ENCODE measurements at places on chromosomes 16 and 17.

- no peak for DNase-seq
Observed at GRCh38 chr17:35448899-35449227, 297 bp upstream of the SLFN13 start.

- no peak for DNase-seq
Observed at GRCh38 chr16:29814592-29814991, 1.4 kb upstream of the PAGR1 start.

- no peak for DNase-seq
Observed at GRCh38 chr17:17042851-17043460, 699 bp downstream of the MPRIP start.

DNA sequence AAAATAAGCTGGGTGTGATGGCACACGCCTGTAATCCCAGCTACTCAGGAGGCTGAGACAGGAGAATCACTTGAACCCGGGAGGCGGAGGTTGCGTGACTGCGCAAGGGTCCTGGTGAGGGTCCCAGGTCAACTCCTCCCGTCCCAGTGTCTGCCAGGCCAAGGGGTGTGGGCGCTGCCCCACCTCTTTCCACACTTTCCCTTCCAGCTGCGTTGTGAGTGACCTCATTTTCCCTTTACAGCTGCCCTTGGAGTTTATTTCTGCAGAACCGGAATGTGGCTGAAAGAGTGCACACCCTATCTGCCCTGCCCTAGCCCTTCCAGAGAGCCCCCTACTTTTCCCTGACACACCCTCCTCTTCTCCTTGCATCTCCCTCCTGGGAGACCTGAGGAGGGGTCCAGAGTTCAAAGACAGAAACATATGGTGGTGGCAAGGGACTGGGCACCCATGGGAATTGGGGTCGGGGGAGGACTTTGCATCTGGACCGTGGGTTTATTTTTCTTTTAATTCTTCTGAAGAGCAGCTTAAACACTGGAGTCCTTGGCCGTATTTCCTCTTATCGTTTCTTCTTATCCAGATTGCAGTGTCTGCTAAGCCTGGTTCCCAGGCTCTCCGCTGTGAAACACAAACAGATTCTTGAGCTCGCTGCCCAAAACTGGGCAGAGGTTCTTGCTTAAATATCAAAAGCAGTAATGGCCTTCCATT, 20.9 kb downstream of the MRC2 start:
- DNase-seq = no peak

GRCh38 chr16:3243882-3244281, 8.9 kb upstream of the ZNF200 start:
- DNase-seq = no peak

DNA sequence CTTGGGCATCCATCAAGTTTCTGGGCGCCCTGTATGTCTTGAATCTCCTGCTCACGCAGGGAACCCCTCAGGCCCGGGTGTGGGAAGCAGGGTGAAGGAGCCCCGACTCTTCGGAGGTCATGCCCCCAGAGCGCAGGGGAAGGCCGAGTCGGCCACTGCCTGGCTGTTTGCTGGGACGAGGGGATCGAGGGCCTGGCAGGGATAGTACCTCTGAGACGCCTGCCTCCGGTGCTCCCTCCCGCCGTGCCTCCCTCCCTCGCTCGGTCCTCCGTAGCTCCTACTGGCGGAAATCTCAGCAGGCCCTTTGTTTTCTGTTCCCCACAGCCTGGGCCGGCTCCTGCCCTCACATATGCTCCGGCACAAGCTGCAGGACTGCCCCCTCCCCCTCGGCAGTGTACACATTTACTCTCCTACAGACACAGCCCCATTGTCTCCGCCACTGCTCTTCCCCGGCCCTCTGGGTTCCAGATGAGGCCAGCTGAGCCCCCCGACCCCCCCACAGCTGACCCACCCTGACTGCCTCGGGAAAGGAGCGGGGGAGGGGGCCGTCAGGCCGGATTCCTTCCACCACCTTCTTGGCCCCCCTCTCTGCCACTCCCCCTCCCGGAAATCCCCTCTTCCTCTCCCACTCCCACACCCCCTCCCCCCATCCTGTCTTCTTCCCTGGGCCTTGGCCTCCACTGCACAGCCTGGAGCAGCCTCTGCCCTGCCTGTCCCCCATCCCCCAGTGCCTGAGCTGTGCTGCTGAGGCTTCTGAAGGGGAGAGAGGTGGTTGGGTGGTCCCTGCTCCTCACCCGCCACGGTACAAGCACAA, 1.4 kb downstream of the TRAF4 start:
- DNase-seq = peak; percentile 62

- no peak for DNase-seq
Observed at GRCh38 chr17:78680436-78680835, 101.6 kb downstream of the CYTH1 start.

- no peak for DNase-seq
Observed at GRCh38 chr17:27403480-27404005, 52.7 kb upstream of the KSR1 start.

DNA sequence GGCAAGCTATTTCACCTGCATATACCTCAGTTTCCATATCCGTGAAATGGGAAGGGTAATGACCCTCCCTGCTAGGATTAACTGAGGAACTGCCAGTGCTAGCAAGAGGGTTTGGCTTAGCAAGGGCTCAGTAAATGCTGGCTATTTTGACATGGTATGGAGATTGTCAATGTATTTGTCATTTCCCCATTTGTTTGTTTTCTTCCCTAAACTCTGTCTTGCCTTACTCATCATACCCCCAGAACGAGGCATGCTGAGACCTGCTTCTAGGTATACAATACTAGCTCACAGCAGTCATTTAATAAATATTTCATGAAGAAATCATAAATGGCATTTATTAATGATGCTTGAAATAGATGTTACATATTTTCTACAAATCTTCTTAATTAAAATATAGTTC, 124.0 kb downstream of the DYNLRB2 start:
- DNase-seq = no peak

DNA sequence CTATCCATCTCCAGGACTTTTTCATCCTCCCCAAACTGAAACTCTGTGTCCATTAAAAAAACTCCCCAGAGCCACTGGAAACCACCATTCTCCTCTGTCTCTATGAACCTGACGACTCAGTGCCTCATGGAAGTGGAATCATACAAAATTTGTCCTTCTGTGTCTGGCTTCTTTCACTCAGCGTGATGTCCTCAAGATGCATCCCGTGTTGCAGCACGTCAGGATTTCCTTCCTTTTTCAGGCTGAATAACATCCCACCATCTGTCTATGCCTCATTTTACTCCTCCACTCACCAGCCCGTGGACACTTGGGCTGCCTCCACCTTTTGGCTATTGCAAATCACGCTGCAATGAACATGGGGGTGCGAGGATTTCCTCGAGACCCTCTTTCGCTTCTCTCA, 12.6 kb upstream of the ALDH3A1 start:
- no peak for DNase-seq

GRCh38 chr16:49693445-49693844, 162.5 kb downstream of the ZNF423 start:
- DNase-seq = no peak

GRCh38 chr16:46916980-46917379, 32.8 kb downstream of the GPT2 start:
- no peak for DNase-seq

- no peak for DNase-seq
Observed at GRCh38 chr16:48608871-48609651, 919 bp downstream of the N4BP1 start.
